ENCODE measurements at places on chromosomes 1 and 21. TPM values are rescaled to one million over a fixed set of nuclear protein-coding genes. Genes with fewer than 3 reads are reported as not detected.
A peak's percentile ranks its signal among the peaks of the same experiment; 100 is the strongest.

The DCST1 gene
- not detected for polyA plus RNA-seq

DNA sequence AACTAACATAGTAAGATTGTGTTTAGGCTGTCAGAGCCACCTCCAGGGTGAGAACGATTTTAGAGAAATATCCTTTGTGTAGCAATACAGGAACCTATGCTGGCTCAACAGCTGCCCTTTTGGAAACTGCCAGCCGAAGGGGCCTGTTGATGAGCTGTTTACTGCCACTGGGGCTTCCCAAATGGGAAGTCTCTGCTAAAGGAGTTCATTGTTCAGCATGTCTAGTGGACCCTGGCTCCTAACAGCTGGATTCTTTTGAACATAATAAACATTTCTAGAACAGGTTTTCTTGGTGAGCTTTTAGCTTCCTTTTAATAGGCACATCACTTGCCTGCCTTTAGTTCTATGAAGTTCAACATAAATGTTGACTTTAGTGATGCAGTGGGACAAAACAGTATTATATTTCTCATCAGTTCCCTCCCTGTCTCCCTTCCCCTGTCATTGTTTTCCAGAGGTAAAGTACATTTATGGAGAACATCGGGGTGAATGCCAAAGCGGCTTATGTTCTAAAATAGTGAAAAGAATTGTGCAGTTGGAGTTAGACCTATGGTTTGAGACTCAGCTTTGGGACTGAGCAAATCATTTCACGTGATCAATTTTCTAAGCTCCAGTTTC lies 57.4 kb downstream of the UCK2 start:
- no peak for DNase-seq

GRCh38 chr1:1359664-1360468 lies 1.5 kb upstream of the MXRA8 start:
- no peak for DNase-seq

DNA sequence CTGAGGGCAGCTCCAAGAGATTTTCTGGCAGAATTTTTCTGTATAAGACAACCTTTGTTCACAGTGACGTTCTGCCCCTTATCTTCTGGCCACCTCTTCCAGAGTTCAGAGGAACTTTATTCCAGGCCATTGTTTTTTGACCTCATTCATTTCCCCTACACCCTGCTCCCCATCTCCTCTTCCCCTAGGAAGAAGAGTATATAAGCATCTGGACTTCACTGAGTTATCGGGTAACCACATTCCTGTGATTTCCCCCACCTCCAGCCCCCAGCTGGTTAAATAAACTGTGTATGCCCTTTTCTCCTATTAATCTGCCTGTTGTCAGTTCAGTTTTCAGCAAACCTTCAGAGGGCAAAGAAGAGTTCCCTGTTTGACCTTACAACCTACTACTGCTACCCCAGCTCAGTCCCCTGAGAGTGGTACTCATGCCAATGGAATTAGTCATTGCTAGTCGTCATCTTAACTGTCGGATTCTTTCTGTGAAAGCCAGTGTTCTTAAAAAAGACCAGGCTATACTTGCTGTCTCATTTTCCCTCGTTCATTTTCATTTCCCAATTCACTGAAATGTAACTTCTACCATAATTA lies 14.3 kb upstream of the ALG14 start:
- no peak for DNase-seq

GRCh38 chr1:221869779-221870178 lies 127.9 kb upstream of the DUSP10 start:
- DNase-seq, result no peak

The CD55 gene
- polyA plus RNA-seq, result 12.3 TPM

The FCRLB gene
- 10.9 TPM for polyA plus RNA-seq

DNA sequence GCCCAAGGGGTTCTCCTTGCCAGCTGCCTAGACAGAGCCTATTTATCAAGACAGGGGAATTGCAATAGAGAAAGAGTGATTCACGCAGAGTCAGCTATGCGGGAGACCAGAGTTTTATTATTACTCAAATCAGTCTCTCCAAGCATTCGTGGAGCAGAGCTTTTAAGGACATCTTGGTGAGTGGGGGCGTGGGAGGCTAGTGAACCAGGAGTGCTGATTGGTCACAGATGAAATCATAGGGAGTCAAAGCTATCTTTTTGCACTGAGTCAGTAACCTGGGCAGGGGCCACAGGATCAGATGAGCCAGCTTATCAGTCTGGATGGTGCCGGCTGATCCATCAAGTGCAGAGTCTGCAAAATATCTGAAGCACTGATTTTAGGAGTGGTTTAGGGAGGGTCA lies 64.8 kb upstream of the MRPS6 start:
- DNase-seq, result no peak

DNA sequence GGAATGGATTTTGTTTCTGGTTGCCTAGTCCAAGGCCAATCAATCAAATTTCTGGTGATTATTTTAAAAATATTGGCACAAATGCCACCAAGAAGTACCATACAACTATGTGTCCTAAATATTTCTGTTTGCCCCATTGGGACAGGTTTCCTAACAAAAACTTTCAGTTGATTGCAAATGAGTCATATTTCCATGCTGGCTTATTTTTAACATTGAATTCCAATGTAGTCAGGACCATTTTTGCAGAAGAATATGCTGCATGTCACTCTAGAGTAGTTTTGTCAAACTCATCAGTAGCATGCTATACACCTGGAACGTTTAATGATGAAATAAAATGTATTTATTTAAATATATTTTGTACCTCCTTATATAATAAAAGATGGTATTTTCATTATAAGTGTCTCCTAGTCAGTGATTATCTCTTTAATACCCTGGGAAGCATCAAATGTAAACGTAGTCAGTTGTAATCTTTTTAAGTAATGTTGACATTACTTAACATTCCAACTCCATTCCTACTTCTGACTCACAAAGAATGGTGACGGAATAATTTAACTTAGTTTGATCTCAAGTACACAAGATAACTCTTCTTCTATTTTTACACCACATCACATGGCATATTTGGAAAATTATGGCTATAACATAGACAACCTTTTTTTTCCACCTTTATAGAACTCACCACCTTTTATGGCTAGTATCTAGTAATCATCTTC lies 39.0 kb upstream of the USH2A start:
- DNase-seq, result no peak

The SPRR2F gene
- polyA plus RNA-seq, result not detected

DNA sequence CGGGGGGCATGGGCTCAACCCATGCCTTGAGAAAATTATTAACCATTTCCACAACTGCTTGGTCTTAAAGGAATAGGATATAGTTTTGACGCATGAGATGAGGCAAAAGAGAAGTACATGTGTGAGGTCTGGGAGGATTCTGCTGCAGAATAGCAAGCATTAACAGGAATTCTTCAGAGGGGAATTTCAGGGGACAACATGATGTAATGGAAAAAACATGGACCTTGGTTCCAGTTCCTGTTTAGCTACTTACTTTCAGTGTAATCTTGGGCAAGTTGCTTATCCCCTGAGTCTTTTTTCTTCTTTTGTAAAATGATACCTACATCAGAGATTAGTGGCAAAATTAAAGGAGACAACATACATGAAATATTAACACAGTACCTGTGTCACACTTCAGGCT lies 85.6 kb downstream of the PRRX1 start:
- no peak for DNase-seq

- peak; percentile 24 for DNase-seq
These were observed 32.8 kb upstream of the RNF11 start for GRCh38 chr1:51203121-51203873.

DNA sequence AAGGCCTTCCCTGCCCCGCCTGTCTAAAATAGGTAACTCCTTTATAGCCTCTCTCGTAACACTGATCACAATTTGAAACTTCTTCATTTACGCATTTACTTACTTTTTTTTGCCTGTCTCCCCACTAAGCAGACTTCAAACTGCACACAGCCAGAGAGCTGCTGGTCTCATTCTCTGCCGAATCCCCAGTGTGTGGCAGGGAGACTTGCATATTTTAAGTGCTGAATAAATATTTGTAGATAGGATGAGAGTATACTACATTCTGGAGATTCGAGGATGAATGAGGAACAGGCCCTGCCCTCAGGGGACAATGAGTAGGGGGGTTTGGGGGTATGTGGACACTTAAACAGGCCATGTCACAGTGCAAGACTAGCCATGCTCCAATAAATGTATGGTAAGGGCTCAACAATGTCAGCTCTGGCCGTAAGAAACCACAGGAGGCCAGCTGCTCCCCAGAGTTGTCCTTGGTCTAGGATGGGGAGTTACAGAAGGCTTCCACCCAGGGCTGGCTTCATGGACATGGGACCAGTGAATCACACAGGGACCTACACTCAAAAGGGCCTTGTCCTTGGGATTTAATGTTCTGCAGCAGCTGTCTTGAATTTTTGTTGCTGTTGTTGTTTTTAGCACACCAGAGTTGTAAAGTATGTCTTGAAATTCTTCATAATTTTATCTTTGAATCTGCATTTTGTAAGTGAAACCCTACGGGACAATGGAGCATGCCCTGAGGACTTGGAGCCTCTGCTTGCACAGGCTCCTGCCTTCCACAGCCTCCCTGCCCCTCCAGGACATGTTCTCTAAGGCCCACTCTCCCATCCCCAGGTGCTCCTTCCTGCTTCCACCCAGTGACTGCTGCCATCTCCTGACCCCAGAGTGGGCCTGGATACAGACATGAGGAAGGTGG lies 8.5 kb downstream of the DIO1 start:
- DNase-seq, result no peak

DNA sequence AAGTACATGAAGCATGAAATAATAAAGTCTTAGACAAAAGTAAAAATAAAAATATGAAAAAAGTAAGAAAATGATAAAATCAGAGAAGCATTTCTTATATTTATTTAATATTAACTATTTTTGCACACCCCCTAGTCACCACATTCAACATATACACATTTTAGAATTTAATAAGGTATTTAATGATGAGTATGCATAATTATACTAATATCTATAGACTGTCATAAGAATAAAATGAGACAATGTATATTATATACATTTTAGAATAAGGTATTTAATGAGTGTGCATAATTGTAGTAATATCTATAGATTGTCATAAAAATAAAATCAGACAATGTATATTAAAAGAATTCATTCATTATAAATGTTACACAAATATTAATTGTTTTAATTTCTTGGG lies 18.9 kb downstream of the PIGK start:
- DNase-seq, result no peak

Measured in GM12878 (cell line).